Stimulated activated CD4-positive, alpha-beta T cell treated with anti-CD3 and anti-CD28 coated beads, TNF-alpha, amount 100 ng/mL, for 4 hours (primary cell): ENCODE measurements at places on chromosomes 12 and 14.

- no peak for DNase-seq
Measured at GRCh38 chr14:68976160-68977067, 2.7 kb downstream of the ACTN1 start.

DNA sequence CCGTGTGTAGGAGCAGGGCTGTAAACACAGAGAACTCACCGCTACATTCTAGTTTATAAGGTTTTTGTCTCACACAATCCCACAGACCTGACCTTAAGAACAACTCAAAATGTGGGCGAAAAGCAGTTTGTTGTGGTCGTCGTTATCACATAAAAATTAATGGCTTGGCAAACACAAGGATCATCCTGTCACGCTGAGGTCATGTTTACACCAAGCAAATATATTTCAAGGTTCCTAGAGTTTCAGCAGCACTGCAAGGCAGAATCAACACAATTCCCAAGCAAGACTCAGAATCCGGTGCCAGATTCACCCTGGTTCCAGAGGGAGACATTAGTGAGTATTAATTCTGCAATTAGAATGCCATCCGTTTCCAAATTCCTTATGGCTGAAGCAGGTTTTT lies 30.1 kb upstream of the MAP1LC3B2 start:
- no peak for DNase-seq

GRCh38 chr14:105366386-105367074 lies 31.8 kb upstream of the TEX22 start:
- DNase-seq, result no peak

DNA sequence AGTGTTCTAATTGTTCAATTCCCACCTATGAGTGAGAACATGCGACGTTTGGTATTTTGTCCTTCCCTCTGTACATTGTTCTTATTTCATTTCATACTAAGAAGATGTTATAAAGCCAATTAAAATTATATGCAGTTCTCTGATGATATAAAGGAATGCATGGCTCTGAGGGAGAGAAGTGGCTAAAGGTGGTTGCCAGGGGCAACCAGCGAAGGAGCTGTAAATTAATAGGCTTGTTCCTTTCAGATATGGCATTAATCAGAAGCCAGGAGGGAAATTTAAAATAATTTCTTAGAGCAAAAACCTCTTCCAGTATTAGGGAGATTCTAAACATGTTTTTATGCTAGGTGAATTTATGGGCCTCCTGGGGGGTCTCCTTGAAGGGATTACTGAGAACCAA lies 227.8 kb downstream of the TMEM117 start:
- DNase-seq, result no peak

DNA sequence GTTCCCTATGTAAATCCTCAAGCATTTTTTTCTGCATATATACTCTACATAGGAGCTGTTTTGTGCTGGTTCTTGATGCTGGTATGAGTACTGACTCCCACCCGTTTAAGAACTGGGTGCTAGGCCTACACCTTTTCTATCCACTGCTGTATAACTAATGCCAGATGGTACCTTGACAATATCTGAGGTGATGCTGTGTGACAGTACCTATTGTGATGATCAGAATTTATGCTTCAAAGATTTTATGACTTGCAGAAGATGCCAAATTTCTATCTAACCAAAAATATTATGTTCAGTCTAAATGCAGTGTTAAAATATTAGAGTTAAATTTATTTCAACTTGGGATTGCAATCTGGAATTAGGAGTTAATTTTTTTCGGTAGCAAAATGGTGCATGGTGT lies 272.3 kb upstream of the NOVA1 start:
- no peak for DNase-seq

DNA sequence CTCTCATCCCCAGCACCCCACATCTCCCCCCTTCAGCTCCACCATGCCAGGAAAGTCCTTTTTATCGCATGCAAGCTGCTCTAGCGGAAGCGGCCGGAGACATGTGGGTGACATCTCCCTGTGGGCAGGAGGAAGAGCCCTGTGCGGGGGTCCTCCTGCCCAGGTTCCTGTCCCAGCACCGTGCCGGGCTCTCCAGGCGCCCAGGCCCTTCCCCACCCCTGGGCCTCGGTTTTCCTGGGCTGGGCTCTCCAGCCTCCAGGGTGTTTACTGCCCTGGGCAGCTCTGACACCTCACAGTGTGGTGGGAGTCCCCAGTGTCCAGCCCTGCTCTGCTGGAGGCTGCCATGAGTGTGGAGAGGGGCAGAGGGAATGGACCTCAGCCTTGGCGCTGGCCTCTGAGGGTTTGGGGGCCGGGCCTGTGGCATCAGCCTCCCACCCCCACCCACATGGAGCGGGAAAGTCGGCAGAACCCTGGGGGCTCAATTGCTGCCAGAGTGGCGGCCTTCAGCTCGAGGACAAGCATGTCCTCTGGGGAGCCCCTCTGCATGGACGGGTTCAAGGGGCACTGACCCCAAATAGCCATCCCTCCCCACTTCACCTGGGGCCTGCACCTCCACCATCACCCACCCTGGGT lies 16.9 kb downstream of the ASPG start:
- no peak for DNase-seq

DNA sequence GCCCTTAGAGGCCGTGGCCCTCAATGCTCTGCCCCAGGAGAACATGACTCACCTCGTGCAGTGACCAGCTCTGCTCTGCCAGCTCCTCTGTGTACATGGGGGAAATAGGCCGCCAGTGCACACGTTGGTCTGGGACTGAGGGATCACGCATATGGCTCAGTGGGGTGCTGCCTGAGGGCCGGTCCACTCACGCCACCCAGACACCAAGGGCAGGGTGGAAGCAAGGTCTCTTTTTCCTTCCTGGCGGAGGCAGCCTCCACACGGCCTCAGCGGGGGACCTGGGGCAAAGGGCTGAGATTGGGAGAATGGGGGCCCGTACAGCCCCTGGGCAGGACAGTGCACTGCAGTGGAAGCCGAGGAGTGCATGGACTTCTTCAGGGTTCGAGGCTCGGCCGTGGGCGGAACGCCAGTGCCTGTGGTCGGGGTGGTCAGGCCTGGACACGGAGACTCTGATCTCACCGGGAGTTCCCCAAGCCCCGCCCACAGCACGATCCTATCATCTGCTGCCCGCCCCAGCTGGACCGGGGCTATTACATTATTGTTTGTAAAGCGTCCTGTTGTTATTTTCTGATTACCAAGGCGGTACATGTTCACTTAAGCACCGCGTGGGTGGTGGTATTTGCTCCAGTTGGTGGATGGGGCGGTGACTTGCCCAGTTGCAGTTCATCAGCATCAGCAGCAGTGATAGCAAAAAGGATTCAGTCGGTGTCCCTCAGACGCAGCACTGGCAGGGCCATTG lies 38.8 kb upstream of the TDRD9 start:
- DNase-seq, result no peak

DNA sequence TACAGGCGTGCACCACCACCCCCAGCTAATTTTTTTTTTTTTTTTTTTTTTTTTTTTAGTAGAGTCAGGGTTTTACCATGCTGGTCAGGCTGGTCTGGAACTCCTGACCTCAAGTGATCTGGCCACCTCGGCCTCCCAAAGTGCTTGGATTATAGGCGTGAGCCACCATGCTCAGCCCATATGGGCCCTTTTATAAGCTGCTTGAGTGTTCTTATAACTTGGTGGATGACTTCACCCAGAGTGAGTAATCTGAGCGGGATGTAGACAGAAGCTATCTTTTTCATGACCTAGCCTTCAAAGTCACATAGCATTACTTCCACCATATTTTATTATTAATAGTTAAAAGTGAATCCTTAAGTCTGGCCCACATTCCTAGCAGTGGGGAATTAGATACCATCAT lies 16.4 kb downstream of the BBOF1 start:
- no peak for DNase-seq

GRCh38 chr12:22821985-22822384 lies 197.0 kb downstream of the ETNK1 start:
- DNase-seq, result no peak

- DNase-seq, result no peak
Measured at GRCh38 chr12:109461846-109462756, 15.0 kb downstream of the KCTD10 start.

- no peak for DNase-seq
Measured at GRCh38 chr12:10454531-10454930, 1.4 kb upstream of the KLRC1 start.

GRCh38 chr12:66942741-66943465 lies 264.0 kb upstream of the GRIP1 start:
- no peak for DNase-seq

- DNase-seq, result no peak
Measured at GRCh38 chr14:51597261-51598001, 54.3 kb upstream of the FRMD6 start.

GRCh38 chr14:101077481-101078074 lies 174.1 kb upstream of the RTL1 start:
- DNase-seq, result no peak

- DNase-seq, result no peak
Measured at GRCh38 chr12:115075552-115076170, 391.7 kb upstream of the TBX3 start.

DNA sequence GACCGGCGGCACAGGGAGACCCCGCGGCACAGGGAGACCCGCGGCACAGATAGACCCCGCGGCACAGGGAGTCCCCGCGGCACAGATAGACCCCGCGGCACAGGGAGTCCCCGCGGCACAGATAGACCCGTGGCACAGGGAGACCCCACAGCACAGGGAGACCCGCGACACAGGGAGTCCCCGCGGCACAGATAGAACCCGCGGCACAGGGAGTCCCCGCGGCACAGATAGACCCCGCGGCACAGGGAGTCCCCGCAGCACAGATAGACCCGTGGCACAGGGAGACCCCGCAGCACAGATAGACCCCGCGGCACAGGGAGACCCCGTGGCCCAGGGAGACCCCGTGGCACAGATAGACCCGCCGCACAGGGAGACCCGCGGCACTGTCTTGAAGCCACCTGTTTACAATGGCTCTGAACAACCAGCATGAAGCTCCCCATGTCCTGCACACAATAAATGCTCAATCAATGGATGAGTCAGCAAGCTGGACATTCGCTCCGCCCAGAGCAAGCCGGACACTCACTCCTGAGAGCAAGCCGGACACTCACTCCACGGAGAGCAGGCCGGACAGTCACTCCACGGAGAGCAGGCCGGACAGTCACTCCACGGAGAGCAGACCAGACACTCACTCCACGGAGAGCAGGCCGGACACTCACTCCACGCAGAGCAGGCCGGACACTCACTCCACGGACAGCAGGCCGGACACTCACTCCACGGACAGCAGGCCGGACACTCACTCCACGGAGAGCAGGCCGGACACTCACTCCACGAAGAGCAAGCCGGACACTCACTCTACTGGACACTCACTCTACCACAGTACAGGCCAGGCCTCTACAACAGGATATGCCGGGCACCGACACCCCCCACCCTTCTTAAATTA lies 121.9 kb downstream of the RFLNA start:
- DNase-seq, result no peak

DNA sequence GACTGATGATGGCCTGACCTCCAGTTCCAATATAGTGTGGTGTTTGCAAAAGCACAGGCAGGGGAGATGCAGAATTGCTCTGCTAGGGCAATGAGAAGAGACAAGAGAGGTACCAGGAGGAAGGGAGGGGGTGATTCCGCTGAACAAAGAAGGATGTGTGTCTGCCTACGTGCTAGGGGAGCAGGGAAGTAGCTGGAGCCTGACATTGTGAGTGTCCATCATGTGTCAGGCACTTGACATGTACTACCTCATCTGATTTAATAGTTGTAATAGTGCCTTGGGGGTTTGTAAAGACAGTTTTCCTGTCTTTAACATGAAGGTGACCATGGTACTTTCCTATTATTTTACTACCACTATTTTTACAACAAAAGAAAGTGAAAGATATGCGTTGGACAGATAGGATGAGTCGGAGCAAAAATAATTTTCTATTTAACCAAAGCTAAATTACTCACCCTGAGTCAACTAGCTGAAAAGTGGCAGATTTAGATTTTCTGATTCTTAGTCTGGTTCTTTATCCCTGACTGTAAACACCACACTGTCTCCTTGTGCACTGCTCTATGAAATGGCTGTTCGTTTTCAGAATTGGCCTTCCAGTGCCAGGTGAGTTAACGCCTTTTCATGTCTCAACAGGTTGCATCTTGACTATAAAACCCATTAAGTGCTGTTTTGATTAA lies 33.7 kb upstream of the TEAD4 start:
- no peak for DNase-seq

- no peak for DNase-seq
Measured at GRCh38 chr14:90093942-90094595, 32.3 kb downstream of the KCNK13 start.

DNA sequence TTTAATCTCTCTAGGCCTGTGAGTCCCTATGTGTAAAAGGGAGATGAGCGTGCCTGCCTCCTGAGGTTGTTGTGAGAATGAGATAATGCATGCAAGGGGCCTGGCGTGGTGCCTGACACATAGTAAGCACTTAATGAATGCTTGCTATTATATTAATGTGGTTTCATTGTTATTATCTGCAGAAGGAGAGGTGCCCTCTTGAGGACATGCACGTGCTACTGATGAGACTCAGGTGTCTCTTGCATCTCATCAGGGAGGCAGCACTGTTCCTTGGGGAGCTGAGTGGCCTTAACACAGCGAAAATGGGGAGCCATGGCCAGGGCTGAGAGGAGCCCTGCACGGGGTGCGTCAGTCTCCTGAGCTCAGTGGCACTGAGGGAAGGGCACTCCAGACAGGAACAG lies 29.9 kb upstream of the BCDIN3D start:
- no peak for DNase-seq

- DNase-seq, result no peak
Measured at GRCh38 chr12:13197032-13197431, 506 bp downstream of the EMP1 start.

DNA sequence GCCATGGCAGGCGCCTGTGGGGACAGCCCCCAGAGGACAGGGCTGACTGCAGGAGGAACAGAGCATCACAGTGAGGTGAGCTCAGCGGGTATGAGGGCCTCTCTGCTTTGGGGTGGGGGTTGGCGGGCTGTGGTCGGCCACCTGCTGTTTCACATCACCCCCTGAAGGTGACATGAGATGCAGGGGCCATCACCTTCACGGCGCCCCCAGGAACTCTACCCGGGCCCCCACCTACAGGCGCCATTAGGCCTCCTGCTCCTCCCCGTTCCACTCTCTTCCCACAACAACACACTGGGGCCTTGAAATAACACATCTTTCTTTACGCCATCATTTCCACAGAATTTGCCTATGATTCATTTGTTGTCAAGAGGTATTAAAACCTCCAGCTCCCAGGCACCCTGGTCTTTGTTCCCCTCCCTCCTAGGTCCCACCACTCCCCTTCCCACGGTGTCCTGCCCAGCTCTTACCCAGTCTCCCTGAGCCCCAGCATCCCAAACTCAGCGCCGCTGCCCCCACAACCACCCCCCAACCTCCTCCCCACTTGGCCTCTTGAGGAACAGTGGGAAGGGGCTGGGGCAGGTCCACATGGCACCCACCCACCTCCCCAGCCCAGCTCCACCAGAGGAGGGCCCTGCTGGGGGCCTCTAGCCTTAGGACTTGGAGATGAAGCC lies 12.7 kb upstream of the HDAC7 start:
- DNase-seq, result no peak
